WTC11 (cell line): ENCODE measurements at places on chromosomes 5 and 9. TPM values are rescaled to one million over a fixed set of nuclear protein-coding genes. Genes with fewer than 3 reads are reported as not detected.
A peak's percentile ranks its signal among the peaks of the same experiment; 100 is the strongest.

GRCh38 chr5:129459450-129459776, 685 bp upstream of the ADAMTS19 start:
- H3K27me3 ChIP-seq: no peaks in the 10 kb centered on the region
- peak overlapping the region; percentile 75 for H3K27ac ChIP-seq
- peaks cover 7% of the 10 kb centered on the region; the same call in 1 of the 2 replicates for H3K36me3 ChIP-seq
- peak; percentile 72 for DNase-seq

DNA sequence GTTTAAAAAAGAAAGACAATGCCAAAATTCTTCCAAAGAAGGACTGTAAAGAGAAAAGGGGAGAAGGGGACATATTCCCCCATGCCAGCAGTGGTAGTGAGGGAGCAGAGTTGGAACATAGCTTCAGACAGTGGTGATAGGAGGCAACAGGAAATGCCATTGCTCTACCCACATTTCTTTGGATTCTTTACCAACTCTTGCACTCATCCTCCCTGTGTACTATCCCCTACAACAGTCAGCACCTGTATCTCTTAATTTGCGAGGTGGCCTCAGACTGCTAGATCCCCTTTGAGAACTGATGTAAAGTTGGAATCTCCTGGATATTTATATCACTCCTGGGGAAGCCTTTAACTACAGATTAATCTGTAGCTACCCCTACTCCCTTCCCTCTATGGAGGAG, 320.6 kb upstream of the PTGER4 start:
- H3K4me1 ChIP-seq: no peaks in the 10 kb centered on the region
- H3K4me3 ChIP-seq: no peak overlapping the region
- peaks cover 3% of the 10 kb centered on the region; the same call in 1 of the 2 replicates for H3K36me3 ChIP-seq
- DNase-seq: no peak
- no peaks in the 10 kb centered on the region for H3K27me3 ChIP-seq
- H3K27ac ChIP-seq: no peak overlapping the region

DNA sequence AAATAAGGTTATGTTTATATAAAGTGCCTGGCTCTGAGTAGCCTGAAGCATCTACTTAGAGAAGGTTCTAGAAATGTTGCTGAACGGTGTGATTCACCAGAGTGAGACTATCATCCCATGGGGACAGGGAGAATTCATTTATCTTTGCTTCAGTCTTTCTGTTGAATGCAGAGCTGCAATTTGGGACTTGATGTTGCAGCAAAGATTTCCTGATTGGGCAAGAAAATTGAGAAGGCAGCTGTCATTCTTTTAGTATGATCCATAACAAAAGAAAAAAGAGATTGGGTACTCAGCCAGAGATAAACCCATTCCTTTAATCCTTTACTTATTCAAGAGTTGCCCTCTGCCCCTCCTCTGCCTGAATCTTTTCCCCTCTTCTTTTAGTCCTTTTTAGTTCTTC, 456.3 kb upstream of the WWC1 start:
- peaks cover 23% of the 10 kb centered on the region for H3K4me1 ChIP-seq
- H3K27me3 ChIP-seq: no peaks in the 10 kb centered on the region
- no peak overlapping the region for H3K4me3 ChIP-seq
- H3K27ac ChIP-seq: no peak overlapping the region

DNA sequence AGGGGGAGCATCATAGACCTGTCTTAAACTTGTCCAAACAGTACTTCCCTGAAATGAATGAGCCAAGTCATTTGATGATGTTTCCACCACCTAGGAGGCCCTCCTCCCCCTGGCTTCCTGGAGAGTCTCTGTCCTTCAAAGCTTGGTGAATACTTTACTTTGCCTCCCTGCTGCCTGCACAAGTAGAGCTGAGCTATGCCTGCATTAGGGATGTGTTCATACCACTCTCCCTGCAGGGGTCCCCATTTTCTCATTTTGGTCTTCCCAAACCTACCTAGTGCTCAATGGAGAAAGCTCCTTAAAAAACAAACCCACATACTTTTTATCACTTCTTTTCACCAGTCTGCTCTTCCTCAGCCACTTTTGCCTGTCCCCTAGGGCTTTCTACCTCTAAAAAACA, 7.7 kb downstream of the CCNI2 start:
- no peaks in the 10 kb centered on the region; the same call in 1 of the 2 replicates for H3K36me3 ChIP-seq
- H3K4me3 ChIP-seq: no peak overlapping the region
- no peak overlapping the region; the same call in 1 of the 2 replicates for H3K27ac ChIP-seq
- peaks cover 9% of the 10 kb centered on the region for H3K27me3 ChIP-seq
- H3K4me1 ChIP-seq: peaks cover 16% of the 10 kb centered on the region

DNA sequence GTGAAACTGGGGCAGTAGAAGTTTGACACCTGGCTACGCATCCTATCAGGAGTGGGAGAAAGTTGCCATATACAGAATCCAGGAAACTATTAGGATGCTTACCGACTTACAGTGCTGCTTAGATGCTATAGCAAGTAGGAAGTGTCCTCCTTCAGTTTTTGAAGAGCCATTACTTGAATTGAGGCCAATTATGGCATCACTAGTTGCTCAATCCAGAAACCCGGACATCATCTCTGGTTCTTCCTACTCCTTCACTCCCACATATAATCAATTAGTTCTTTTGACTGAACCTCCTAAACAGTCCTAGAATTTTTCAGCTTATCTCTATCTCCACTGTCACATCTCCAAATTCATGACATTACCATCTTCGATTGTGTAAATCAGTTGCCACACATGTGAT, 41.8 kb upstream of the UGCG start:
- DNase-seq: no peak
- no peaks in the 10 kb centered on the region for H3K36me3 ChIP-seq

DNA sequence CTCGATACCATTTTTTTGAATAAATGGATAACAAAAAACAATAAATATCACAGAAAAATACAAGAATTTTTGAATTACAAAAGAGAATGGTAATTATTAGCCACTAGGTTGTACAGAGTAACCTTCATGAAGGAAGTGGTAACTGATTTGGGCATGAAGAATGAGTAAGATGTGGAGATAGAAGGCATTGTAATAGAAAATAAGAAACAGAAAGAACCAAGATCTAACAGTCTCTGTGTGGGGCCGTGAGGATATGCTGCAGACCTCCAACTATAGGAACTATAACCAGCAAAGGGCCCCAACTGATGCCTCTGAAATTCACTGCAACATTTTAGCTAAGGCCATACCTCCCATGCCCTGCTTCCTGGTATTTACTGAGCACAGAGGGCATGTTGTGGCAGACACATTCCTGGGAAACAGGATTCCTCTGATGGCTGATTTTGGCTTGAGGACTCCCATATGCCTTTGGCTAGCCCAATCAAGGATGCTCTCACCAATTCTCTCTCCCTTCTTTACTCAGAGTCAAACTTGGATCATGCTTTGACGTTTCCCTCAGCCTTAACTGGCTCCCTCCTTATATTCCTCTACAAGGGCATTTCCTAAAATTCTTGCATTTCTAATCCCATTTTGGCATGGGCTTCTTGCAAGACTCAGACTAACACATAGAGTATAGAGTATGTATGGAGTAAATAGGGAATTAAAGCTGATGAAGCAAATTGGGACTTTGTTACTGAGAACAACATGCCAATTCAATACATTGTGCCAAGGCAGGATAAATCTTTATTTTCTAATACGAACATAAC, 208.9 kb downstream of the PDE4D start:
- no peak overlapping the region for H3K27ac ChIP-seq
- no peaks in the 10 kb centered on the region; the same call in 1 of the 2 replicates for H3K36me3 ChIP-seq
- H3K27me3 ChIP-seq: no peaks in the 10 kb centered on the region
- no peak for DNase-seq
- H3K4me1 ChIP-seq: peaks cover 7% of the 10 kb centered on the region; the same call in 1 of the 2 replicates
- no peak overlapping the region for H3K4me3 ChIP-seq

DNA sequence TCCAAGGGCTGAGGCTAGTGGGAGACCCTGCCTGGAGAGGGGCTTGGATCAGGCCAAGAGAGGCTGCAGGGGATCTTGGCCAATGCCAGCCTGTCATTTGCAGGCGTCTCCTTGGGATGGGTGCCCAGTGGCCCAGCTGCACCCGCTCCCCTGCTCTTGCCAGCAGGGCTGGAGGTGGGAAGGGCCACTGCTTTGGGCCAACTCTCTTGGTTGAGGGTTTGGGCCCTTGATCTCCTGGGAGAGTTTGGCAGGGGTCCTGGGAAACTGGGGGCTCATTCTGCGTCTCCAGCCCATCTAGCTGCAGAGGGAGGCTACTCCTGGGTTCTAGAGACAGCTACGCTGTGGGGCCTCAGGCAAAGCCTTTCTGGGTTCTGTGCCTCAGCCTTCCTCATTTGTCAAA, 10.5 kb downstream of the PSD2 start:
- no peaks in the 10 kb centered on the region for H3K36me3 ChIP-seq
- peaks cover 15% of the 10 kb centered on the region for H3K27me3 ChIP-seq
- H3K4me3 ChIP-seq: no peak overlapping the region
- DNase-seq: no peak

- peaks cover 34% of the 10 kb centered on the region for H3K27me3 ChIP-seq
- H3K27ac ChIP-seq: no peak overlapping the region
- no peak for DNase-seq
- H3K36me3 ChIP-seq: no peaks in the 10 kb centered on the region
- peaks cover 60% of the 10 kb centered on the region for H3K4me1 ChIP-seq
Measured at GRCh38 chr5:166083183-166083959, 2208.1 kb upstream of the WWC1 start.

GRCh38 chr9:111658943-111659342, 2.5 kb upstream of the GNG10 start:
- H3K4me1 ChIP-seq: peaks cover 23% of the 10 kb centered on the region
- peaks cover 9% of the 10 kb centered on the region for H3K36me3 ChIP-seq
- H3K4me3 ChIP-seq: no peak overlapping the region

- H3K36me3 ChIP-seq: 0 out of 2 replicates have a peak, but pooled peaks cover 2% of the 10 kb centered on the region
- no peak overlapping the region for H3K4me3 ChIP-seq
- DNase-seq: no peak
- H3K27me3 ChIP-seq: no peaks in the 10 kb centered on the region; the same call in 1 of the 2 replicates
Measured at GRCh38 chr9:123424131-123424530, 68.1 kb downstream of the CRB2 start.

The BTNL3 gene
- not detected in 3 replicates for total RNA-seq

The STC2 gene
- 38.5 to 57.0 TPM (median 38.5 TPM) in 3 replicates for total RNA-seq
